Mucosa of gallbladder (tissue), 1 donor: ENCODE measurements at places on chromosomes 12 and 14. TPM values are rescaled to one million over a fixed set of nuclear protein-coding genes. Genes with fewer than 3 reads are reported as not detected.

- DNase-seq: no peak
Observed at GRCh38 chr12:109503611-109504010, 26.2 kb downstream of the UBE3B start.

Gene COX8C
- 0.43 TPM for total RNA-seq

DNA sequence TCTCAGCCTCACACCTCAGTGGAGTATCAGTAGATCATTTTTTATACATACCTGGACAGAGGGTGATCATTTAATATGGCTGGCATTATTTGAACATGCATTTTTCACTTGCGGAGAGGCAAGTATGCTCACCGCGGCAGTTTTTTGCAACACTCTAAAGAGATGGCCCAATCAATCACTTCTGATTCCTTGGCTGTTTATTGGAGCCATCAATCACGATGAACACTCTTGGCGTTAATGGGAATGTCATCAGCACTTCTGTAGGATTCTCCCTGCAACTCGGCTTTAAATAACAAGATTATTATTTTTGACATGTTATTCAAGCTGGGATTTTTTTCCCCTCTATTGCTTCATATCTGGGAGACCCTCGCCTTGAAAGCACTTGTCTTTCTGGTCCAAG is 46.9 kb upstream of the SLC24A4 start:
- no peak for DNase-seq

DNA sequence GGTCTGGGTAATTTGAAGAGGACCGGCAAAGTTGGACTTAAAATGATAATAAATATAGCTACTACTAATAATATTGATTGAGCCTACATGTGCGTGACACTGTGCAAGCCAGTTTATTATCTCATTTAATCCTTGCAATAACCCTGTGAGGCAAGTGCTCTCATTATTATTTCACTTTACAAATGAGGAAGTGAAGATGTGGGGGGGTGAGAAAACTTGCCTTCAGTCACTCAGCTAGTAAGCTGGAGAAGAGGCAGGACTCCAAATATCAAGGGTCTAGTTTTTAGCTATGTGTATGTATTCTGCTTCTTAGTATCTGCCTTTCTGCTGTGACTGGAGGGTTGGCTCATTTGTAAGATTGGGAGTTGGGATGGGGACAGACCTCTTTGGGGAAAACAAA is 39.2 kb downstream of the NPAS3 start:
- no peak for DNase-seq

Gene OTOGL
- 0.20 TPM for total RNA-seq

- no peak for DNase-seq
Observed at GRCh38 chr14:75048101-75048500, 3.2 kb downstream of the MLH3 start.

Gene EML1
- 49.9 TPM for total RNA-seq

- no peak for DNase-seq
Observed at GRCh38 chr12:113604666-113605065, 133.0 kb upstream of the LHX5 start.

- DNase-seq: no peak
Observed at GRCh38 chr12:116171549-116171948, 105.9 kb downstream of the MED13L start.
